Fibroblast of lung (primary cell): ENCODE measurements at places on chromosomes 7 and 10.

DNA sequence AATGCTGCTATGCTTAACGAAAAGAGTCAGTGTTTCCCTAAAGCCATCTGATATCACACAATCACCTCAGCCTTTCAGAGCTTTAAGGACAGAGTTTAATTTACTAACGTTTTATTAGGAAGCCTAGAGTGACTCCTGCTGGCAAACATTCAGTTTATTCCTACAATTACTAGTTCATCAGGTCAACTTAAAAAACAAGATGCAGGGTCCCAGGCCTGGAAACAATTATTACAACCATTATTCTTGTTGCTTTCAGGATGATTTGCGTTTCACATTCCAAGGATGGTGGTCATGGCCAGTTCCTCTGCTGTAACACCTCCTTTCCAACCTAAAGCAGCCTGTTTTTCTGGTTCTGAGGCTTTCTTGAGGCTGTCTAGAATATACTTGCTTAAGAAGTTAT, 1.5 kb upstream of the FAM53B start:
- H3K4me1 ChIP-seq, result peaks cover 2% of the 10 kb centered on the region
- no peaks in the 10 kb centered on the region for H3K36me3 ChIP-seq
- no peak overlapping the region for H3K27ac ChIP-seq
- peak; percentile 38 for DNase-seq
- H3K4me3 ChIP-seq, result no peak overlapping the region

GRCh38 chr7:71787513-71787912, 624.6 kb downstream of the CALN1 start:
- H3K27me3 ChIP-seq, result no peaks in the 10 kb centered on the region
- no peak overlapping the region for H3K27ac ChIP-seq
- no peak overlapping the region for H3K4me3 ChIP-seq
- H3K36me3 ChIP-seq, result no peaks in the 10 kb centered on the region

DNA sequence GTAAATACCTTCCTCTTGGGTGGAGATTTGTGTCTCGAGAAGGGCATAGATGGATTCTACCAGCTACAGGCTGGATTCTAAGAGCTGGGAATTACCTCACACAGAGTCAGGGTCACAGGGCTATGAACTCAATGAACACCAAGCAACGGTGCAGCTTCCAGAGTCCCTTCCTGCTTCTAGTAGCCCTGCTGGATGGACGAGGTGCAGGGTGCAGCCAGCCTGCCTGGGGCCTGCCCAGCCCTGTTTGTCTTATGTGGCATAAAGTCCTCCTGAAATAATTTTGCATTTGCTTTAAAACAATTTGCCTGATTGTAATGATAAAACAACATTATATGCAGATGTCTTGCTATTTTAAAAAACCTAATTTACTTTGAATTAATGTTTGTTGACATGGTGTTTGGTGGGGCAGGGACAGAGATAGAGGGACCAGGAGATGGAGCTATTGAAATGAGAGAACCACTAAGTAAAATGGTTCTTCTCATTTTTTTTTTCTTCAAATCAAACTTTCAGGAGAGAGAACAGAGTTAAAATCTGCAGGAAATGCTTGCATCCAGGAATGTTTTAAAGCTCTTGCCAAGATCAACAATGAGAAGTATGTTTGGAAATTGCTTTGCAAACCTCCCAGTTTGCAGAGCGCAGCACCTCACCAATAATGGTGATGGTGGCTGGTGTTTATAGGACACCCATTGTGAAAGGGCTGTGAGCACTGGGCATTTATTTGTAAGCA, 305.4 kb upstream of the PODXL start:
- DNase-seq, result peak; percentile 15
- H3K36me3 ChIP-seq, result no peaks in the 10 kb centered on the region
- H3K4me3 ChIP-seq, result no peak overlapping the region
- no peaks in the 10 kb centered on the region for H3K4me1 ChIP-seq
- no peaks in the 10 kb centered on the region for H3K27me3 ChIP-seq
- no peak overlapping the region for H3K27ac ChIP-seq

DNA sequence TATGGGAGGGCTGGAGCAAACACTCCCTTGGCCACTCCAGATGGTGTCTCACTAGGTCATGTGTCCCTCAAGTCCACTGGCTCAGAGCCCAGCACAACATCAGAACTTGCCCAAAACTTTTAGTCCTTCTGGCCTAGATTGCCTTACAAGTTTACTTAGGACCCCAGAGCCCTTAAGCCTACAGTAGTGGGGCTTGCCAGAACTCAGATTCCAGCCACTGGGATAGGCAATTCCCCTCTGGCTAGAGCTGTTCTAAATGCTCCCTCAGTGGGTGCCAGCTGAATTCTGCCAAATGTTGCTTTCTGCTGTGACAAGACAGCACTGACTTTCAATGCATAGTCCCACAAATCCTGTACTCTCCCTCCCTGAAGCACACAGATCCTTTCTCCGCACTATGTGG, 331.1 kb downstream of the HTR7 start:
- no peaks in the 10 kb centered on the region for H3K36me3 ChIP-seq
- no peaks in the 10 kb centered on the region for H3K4me1 ChIP-seq
- no peaks in the 10 kb centered on the region for H3K27me3 ChIP-seq
- DNase-seq, result no peak
- H3K27ac ChIP-seq, result no peak overlapping the region

GRCh38 chr10:95461611-95462010, 99.6 kb downstream of the SORBS1 start:
- H3K27ac ChIP-seq, result no peak overlapping the region
- no peak overlapping the region for H3K4me3 ChIP-seq
- H3K4me1 ChIP-seq, result no peaks in the 10 kb centered on the region
- no peaks in the 10 kb centered on the region for H3K36me3 ChIP-seq
- DNase-seq, result no peak

- no peak overlapping the region for H3K4me3 ChIP-seq
- no peak for DNase-seq
- peaks cover 3% of the 10 kb centered on the region for H3K4me1 ChIP-seq
These were observed 104.8 kb downstream of the SLC25A13 start for GRCh38 chr7:96217147-96217546.
